NCI-H1436 (cell line): ENCODE measurements at places on chromosomes 1 and 21.

DNA sequence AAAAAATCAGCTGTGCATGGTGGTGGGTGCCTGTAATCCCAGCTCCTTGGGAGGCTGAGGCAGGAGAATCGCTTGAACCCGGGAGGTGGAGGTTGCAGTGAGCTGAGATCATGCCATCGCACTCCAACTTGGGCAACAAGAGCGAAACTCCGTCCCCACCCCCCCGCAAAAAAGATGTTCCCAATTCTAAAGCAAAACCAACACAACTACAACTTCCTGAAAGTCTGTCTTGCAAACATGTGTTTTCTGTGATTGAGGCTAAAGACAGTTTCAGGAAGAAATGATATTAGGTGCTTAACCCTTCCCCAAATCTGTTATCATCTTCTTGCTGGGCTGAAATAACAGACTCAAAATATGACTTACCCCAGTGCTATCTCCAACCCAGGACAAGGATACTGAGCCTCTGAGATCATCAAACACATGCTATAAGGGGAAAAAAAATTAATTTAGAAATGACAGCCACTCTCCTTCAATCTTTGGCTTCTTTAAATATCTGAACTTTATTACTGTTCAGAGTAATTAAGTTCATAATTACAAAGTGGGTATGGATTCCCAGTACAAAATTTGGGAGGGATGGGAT, 28.5 kb downstream of the SORT1 start:
- DNase-seq = no peak

- DNase-seq = no peak
These were observed 63.7 kb downstream of the AJAP1 start for GRCh38 chr1:4718071-4718470.

DNA sequence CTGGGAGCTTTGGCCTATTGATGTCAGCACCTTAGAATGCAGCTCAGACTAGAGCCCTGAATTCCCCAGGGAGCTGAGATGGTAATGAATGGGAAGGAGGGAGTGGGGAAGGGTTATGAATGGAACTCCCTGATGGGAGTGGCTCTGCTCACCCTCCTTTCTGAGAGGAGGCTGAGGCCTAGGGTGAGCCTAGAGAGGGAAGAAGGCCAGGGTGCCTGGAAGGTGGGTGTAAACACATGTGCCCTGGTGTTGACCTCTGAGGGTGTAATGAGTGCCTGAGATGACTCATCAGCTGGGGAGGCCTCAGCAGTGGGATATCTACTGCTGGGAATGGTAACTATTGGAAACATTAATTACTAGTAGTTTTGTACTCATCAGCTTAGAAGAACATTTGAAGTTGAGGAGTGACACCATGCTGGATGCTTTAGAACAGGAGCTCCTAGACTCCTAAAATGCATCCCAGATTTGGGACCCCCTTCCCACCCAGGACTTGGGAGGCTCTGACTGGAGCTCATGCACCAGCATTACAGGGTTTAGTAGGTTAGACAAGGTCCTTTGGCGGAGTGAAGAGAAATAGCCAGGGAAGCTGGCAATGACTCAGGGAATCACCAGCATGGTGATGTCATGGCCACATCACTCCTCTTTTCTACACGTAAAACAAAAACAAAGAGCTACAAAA, 16.0 kb upstream of the PIGV start:
- DNase-seq = peak; percentile 23

GRCh38 chr1:158930504-158930903, 848 bp upstream of the PYHIN1 start:
- no peak for DNase-seq

DNA sequence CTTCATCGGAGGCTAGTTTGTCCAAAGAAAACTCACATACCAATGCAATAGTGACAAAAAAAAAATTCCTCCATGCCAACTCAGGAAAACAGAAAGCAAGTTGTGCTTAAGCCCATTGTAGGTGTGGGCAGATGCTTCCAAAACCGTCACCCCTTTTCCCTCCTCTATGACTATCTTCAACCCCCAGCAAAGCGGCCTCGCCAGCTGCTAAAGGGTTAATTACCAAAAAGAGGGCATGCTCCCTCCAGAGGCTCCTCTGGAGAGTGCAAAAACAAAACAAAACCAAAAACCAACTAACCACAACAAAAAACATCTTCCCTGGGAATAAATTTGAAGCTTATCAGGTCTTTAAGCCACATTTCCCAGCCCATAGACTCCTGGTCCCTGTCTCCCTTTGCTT, 1.2 kb downstream of the LMOD1 start:
- DNase-seq = no peak

DNA sequence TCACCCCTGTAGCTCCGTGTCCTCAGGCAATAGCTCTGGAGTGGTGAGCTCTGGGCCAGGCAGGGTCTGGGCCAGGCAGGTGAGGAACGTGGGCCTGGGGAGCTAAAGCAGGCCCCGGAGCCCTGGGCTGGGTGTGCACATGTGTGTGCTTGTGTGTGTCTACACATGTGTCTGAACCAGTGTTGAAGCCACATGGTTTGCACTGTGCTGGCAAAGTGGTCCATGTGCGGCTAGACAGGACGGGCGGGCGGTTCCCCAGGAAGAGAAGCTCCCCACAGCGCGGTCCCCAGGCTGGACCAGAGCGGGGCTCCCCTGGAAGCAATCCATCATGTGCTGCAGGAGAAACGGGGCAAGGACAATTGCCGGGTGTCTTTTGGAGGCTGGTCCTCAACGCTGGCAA, 84.2 kb downstream of the PRDM16 start:
- DNase-seq = no peak

- no peak for DNase-seq
These were observed 25.6 kb downstream of the MIS18A start for GRCh38 chr21:32253215-32253641.

- no peak for DNase-seq
These were observed 599.7 kb downstream of the KIF26B start for GRCh38 chr1:245754463-245754961.

DNA sequence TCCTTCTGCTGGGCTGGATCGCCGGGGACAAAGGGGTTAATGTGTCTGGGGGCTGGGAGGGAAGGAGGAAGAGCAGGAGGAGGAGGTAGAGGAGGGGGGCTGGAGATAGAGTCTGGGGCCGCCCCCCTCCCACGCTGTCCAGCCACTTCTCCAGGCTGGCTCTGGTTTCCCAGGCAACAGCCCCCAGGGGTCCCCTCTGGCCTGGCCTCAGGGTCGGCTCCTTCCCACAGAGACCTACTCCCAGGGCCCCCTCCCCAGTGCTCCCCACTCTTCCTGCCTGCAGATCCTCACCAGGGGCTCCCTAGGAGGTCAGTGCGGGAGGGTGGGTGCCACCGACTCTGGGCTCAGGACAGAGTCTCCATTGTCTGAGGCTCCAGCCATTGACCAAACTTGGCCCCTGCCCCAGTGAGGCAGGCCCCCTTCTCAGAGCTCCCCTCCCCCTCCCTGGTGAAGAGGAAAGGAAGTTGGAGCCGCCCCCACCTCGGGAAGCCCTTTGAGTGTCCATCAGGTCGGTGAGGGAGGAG, 34.1 kb downstream of the ARHGEF10L start:
- no peak for DNase-seq

GRCh38 chr1:31434979-31435378, 22.0 kb downstream of the SERINC2 start:
- DNase-seq = no peak

DNA sequence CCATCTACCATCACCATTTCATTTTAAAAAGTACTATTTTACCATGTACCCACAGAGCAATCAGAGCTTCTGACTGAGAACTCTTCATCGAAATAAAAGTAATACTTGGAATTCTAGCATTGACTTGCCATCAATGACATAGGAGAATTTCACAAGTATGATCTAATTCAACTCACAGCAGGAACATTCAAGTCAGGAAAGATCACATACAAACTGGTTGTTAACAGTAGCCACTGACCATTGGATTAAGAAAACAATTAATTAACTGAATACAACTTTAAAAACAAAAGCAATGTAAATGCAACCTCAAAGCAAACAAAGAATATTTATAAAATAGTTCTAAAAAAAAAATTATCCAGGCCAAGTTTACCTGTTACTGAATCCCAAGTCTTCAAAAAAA, 18.8 kb downstream of the RNF115 start:
- DNase-seq = no peak

DNA sequence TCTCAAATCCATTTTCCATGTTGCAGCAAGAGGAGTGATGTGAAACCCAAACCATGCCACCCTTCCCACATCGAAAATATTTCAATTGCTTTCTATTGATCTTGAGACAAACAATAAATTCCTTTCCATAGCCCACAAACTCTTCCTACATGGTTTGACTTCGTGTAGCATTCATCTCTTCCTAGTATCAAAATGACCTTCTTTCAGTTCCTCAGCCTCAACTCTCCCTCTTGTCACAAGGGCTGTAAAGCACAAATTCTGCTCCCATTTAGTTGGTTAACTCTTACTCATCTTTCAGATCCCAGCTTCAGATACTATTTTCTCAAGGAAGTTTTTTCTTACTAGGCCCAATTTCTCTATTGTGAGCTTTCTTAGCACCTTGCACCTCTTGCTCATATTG, 99.0 kb downstream of the ZNF281 start:
- no peak for DNase-seq

GRCh38 chr1:217275655-217276398, 355.1 kb downstream of the GPATCH2 start:
- DNase-seq = no peak

- DNase-seq = no peak
These were observed 23.9 kb downstream of the INPP5B start for GRCh38 chr1:37922767-37923550.

GRCh38 chr21:38664841-38665240, 140.9 kb upstream of the ETS2 start:
- no peak for DNase-seq

GRCh38 chr1:209187589-209187988, 395.9 kb upstream of the CAMK1G start:
- DNase-seq = no peak

- peak; percentile 28 for DNase-seq
These were observed 15.4 kb upstream of the VSIG8 start for GRCh38 chr1:159877695-159878444.

GRCh38 chr1:206952171-206952570, 5.9 kb upstream of the PIGR start:
- DNase-seq = no peak

DNA sequence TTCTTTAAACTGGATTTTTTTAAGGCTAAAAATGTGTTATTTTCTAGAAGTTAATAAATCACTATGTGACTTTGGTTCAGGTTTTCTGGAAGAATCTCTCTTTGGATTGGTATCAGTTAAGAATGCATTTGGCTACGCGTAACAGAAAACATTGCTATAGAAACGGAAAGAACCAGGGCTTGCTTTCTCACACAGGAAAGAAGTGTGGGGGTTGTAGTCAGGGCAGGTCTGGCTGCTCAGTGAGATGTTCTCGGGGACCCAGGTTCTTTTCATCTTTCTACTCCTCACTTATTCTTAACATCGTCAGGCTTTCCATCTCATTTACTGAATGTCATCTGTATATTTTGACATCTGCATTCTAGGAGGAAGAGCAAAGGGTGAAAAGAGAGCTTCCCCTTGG, 191.4 kb downstream of the ZBTB18 start:
- DNase-seq = no peak

- DNase-seq = no peak
These were observed 57.5 kb upstream of the EPS8L3 start for GRCh38 chr1:109821221-109821669.

DNA sequence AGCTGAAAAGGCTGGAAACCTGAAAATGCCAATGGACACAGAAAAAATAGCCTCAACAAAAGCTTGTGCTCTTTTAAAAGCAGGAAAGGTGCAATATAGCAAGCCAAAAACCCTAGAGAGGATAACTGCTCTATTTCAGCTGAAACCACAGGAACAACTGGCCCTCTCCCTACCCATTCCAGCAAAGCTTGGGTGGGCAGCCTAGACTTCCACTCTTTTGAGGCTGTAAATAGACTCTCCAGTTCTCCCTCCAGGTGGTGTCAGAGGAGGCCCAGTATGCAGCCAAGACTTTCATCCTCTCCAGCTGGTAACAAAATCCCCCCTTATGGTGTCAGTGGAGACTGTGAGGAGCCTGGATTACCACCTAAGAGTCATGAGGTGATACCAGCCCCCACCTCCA, 206.9 kb upstream of the PLD5 start:
- DNase-seq = no peak

- DNase-seq = no peak
These were observed 114.0 kb upstream of the TSPAN2 start for GRCh38 chr1:115203287-115203686.

GRCh38 chr1:45018599-45019230, 6.7 kb downstream of the UROD start:
- peak; percentile 61 for DNase-seq

DNA sequence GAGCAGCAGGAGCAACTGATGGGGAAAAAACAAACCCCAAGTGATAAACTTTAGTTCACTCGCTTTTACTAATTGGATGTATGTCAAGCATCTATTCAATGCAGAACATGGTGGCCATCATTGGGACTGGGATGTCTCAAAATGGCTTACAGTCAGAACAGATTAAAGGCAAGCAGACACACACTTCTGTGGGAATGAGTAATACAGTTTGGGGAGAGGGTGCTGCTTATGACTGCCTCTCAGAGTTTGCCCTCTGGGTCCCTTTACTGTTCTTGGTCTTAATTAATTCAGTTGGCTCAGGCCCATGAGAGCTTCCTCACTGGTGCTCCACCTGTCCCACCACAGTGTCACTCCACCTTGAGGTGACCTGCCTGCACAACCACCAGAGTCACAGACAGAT, 119.5 kb downstream of the TBX19 start:
- no peak for DNase-seq

DNA sequence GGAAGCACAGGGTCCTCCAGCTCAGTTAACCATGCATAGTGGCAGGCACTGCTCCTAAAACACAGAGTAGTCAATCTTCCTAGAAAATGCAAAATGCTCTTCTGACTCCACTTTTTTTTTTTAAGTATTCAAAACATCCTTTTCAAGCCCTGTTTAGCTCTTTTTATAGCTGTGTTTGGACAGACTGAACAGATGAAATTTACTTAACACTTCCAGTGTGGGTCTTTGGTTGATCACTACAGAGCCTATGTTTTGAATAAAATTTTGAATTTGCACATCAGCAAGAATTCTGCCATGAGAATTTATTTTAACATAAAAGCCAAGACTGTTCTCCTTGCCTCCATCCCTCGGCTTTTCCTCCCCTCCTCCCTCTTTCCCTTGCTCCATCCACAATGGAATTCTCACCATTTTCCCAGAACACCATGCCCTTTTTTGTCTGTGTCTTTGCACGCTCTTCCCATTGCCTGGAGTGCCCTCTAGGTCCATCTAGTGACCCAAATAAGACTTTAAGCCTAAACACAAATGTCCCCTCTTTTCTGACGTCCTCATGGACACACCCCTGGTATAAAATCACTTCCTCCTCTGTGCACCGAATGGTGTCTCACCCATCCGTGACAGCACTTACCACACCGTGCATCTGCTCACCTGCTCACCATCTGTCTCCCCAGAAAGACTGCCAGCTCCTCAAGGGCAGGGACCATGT, 24.0 kb upstream of the CPT2 start:
- no peak for DNase-seq

DNA sequence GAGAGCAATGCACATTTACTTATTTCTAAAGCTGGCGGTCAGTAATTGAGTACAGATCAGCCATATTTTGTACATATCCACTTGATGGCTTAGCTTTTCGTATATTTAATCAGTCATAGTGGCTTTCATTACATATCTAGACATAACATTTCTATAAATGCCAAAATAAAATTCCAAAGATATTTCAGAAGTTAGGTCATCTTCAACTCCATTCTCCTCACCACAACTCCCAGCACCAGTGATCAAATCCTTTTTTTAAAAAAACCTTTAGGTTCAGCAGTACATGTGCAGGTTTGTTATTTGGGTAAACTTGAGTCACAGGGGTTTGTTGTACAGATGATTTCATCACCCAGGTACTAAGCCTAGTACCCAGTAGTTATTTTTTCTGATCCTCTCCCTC, 53.9 kb upstream of the GNG4 start:
- DNase-seq = no peak
